ENCODE measurements at places on chromosomes 2 and 18.

GRCh38 chr2:216539791-216540241 is 41.2 kb downstream of the RPL37A start:
- DNase-seq = no peak

DNA sequence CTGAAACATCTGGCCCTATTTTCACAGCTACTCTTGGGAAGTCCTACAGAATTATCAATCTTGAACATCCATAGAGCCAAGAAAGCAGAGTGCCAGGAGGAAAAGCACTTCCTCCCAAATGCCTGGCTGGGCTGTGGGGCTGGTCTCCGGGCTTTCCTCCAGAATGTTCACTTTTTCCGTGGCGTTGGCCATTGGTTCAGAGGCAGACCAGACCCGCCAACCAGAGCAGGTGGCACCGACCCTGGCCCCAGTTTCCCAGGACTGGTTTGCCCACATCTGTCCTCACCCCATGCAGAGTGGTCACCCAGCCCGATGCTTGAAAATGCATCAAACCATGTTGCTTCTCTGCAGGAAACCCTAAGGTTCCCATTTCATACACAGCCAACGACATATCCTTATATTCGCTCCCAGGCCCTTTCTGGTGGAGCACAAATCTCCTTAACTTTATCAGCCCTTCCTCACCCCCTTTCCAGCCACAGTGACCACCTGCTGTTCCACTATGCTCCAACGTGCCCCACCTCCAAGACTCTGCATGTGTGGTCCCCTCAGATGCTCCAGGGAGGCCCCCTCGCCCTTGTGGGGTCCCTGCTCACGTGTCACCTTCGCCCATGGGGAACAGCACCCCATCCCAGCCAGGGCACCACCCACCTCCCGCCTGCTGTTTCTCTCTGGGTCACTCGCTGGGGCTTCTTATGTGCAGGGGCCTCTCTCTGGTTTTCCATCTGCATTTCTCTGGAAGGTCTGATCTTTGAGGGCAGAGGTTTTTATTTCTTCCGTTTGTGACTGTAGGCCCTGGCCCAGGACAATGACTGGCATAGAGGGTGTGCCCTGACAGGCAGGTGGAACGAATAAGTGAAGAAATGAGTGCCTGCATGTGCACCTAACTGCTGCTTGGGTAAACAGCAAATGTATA is 92.9 kb downstream of the PXDN start:
- no peak for DNase-seq

DNA sequence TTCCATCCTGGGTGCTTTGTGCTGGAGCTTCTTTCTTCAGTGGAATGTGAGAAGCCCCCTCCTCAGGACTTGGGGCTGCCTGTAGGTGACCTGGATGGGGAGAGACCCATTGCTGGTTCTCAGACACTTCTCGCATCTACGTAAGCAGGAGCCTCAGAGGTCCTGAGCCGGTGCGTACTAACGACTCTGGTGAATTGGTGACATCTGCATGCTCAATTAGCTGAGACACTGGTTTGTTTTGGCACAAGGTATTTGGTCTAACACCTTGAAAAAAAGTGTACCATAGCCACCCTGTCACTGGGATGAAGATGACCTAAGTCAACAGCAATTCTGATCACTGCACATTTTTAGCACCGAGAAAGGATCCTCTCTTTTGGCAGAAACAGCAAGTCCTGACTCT is 57.7 kb downstream of the LRRC30 start:
- DNase-seq = no peak

GRCh38 chr2:143175438-143175837 is 46.2 kb downstream of the ARHGAP15 start:
- DNase-seq = peak; percentile 15

DNA sequence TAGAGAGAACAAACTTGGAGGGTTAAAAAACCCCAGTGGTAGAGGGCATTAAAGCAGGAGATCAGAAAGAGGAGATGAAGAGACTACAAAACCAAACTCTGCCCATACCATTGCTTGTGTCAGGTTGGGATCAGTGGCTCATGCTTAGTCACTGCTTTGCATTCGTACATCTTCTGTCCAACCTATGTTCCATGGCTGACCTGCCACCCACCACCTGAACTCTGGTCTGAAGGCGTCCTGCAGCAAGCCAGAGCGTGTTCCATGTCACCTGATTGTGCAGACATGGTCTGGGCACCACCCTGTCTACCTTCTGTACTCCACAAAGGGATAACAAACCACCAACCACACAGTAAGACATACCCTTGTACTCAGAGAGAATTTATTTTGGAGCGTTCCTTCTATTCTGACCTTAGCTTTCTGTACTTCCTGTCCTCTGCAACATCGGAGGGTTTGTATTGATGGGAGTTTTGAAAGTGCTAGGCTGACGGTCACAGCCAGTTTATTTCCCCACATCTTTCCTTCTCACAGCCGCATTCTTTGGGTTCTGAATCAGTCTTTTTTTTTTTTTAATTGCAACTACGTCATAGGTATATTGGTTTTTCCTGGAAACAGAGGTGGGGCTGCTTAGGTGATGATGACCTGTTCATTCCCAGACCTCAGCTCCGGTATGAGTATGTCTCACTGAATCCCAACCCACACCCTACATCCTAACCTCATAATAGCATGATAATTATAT is 88.3 kb downstream of the SOWAHC start:
- DNase-seq = no peak

DNA sequence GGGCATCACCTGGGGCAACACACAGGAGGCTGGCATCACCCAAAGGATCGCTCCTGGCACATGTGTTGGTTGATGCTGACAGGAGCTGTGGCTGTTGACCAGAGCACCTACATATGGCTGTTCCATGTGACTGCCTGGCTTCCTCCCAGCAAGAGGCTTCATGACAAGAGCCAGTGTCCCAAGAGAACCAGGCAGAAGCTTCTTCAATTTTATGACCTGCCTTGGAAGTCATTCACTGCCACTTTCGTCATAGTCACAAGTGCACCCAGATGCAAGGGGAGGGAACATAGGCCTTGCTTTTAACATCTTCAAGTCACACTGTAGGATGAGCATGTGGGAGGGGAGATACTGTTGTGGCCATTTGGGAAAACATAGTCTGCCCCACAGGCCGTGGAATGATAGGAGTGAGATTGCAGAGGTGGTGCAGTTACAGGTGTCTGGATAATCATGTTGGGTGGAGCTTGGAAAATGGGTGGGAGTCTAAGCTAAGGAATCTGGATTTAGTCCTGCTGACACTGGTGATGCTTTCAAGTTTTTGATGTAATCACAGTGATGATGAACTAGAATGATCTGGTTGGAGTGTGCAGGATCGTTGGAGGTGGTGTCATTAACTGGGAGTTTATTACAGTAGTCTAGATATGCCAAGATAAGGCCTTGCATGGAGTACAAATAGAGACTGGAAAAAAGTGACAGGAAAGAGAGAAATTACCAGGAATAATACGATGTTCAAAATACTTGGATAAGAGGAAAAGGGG is 107.0 kb downstream of the RAPGEF4 start:
- no peak for DNase-seq

DNA sequence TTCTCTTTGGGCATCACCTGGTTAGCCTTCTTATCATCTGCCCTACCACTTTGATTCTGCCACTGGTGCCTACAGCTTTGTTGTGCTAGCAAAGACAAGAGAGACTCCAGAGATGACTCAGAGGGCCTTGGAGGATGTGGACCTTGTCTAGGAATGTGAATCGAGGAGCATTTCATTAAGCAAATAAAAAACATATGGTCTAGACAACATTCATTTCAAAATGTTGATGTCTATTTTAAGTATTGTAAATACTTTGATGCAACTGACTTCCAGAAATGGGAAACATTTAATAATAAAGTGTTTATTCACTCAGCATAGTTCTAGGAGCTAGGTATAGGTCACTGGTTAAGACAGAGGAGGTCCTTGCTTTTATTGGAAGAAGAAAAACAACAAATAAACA is 195.5 kb downstream of the CDCA7 start:
- no peak for DNase-seq

DNA sequence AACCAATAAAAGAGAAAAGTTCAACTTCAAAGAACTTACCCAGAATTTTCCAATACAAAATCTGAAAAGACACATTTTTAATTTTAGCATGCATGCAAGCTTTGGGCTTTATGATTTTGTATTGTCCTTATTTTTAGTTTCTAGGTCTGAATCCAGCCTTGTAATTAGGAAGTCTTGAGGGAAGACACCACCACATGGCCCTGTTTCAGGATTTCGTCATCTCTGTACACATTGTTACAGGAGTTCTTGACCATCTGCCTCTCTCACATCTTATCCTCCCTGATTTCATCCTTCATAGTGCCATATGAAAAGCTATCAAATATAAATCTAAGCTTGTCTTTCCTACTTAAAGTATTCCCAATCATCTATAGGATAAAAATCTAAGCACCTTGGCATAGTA is 176.1 kb downstream of the TXNL1 start:
- DNase-seq = no peak

DNA sequence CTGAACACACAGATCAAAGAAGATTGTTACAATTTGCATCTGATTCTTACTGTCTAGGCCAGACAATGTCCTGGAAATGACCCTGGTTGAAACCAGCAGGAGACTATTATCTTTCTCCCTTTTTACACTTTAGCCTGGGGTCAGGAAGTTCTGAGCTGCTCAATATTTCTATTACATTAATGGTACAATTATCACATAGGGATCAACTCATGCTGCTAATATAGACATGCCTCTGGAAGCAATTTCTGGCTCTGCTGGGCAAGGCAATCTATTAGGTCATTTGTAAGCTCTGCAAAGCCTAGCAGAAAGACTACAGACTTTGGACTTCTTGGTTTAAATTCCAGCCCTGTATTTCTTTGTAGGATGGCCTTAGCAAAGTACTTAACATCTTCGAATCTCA is 205.3 kb downstream of the LRP1B start:
- DNase-seq = no peak

GRCh38 chr2:205405752-205406151 is 276.5 kb upstream of the NRP2 start:
- no peak for DNase-seq

GRCh38 chr2:230912724-230913123 is 12.3 kb downstream of the GPR55 start:
- DNase-seq = no peak

DNA sequence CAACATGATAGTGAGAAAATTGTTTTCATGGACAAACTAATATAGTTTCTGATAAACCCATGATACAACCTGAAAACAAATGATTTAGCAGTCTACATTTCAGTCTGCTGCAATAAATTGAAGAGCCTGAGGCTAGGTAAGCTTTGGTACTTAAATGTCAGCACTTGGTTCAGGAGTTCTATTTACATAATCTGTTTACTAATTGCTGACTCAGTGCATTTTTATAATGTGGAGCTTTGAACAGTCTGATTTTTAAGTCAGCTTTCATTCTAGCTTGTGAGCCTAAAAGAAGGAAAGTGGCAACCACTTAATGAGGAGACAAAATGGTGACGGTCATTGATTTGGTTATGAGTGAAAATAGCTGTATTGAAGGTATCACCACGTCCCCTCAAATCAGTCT is 488.6 kb downstream of the CPS1 start:
- DNase-seq = no peak

DNA sequence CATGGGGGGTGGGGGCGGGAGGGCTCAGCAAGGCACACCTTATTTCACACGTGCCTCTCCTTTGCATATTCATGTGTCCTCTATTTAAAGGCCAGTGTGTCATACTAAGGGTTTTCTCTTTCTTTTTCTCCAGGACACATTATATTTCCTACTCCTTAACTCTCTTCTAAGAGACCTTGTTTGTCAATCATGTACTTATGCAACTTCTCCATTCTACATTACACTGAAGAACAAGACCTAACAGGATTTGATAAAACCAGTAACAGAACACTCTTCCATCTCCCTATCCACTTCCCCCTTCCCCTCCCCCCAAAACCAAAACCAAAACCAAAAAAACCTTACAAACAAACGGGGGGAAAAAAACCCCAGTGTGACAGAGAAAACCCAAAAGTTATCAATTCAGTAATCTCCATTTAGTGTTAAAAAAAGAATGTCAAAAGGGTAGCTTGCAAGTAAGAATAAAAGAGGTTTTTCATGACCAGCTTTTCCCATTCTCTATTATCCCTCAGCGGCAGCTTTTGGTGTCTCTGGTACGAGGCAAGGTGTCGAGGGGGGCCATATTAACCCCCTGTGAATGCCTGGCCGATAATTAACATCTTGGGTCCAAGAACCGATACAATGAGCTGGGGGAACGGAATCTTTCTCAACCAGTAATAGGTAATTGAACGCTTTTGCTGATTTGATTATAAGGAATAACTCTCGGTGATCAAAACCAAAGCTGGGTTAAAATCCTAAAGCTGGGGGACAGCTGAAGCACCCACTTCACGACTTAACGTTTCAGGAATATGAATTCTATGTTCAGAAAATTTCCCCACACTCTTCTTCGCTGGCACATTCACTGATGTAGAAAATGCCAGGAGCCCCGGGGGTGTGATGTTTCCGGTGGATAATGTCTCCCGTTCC is 191.0 kb upstream of the TCF4 start:
- DNase-seq = peak; percentile 2

- DNase-seq = peak; percentile 15
Observed at GRCh38 chr18:49476664-49477411, 10.2 kb downstream of the C18orf32 start.

GRCh38 chr18:46215902-46216723 is 111.9 kb downstream of the HAUS1 start:
- no peak for DNase-seq

DNA sequence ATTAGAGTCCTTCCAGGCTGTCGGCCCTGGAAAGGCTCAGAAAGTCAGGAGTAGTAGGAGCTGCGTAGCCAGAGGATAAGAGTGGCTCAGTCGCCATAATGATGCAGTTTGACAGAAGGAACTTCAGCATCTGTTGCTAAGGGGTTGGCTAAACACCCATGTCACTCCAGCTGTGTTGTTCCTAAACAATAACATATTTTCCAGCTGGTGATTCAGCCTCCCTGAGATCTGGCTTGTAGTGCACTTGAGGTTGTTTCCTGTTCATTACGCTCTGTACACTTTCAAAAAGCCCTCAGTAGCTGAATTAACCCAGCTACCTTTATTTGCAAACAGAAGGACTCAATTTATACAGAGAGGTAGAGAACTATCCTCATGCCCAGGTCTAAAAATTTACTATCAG is 39.7 kb upstream of the EPAS1 start:
- no peak for DNase-seq

- DNase-seq = no peak
Observed at GRCh38 chr2:207655000-207655399, 29.8 kb upstream of the METTL21A start.

DNA sequence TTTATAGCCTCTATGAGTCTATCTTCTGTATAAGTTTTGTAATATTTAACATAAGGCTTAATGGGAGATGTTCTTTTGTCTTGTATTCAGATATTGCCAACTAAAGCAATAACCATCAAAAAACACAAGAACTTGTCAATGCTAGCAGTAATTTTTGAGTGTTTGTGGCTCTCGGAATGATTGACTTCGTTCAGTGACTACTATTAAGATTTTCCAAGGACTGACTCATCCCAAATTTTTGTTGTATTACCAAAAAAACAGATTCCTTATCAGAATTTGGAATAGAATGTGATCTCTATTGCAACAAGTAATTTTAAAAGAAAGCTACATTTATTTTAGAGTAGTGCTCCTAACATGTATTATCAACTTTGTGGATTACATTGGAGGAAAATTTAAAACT is 8.1 kb downstream of the NABP1 start:
- DNase-seq = no peak

- no peak for DNase-seq
Observed at GRCh38 chr2:164068063-164068462, 332.3 kb upstream of the FIGN start.

- DNase-seq = no peak
Observed at GRCh38 chr2:224405412-224405811, 3.5 kb upstream of the FAM124B start.
